ENCODE measurements at places on chromosomes 1 and 21. TPM values are rescaled to one million over a fixed set of nuclear protein-coding genes. Genes with fewer than 3 reads are reported as not detected.

Gene CD244
- 0.31 TPM for polyA plus RNA-seq

Gene PADI3
- polyA plus RNA-seq = 0.14 TPM

Gene ERICH3
- 0.50 TPM for polyA plus RNA-seq

Gene LIPI
- 0.36 TPM for polyA plus RNA-seq

DNA sequence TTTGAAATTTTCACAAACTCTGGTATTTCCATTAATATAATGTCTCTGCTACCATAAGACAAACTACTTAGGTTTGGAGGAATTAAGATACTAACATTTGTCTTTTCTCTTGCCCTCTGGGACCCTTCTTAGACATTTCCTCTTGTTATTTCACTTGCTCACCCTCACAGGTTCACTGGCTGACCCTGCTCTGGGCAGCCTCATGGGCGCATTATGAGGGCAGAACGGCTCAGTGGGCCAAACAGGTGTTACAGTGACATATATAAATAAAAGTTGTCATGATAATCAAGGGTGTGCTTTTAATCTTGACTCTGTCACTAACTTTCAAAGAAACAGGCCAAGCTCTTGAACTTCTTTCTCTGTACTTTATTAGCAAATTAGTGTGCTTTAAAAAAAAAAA is 46.5 kb downstream of the ZNHIT6 start:
- no peak for DNase-seq

GRCh38 chr1:36172983-36173382 is 17.0 kb downstream of the MAP7D1 start:
- no peak for DNase-seq

GRCh38 chr1:16614361-16615252 is 1.2 kb upstream of the NBPF1 start:
- no peak for DNase-seq

GRCh38 chr1:29679828-29680558 is 443.7 kb downstream of the PTPRU start:
- DNase-seq = no peak

DNA sequence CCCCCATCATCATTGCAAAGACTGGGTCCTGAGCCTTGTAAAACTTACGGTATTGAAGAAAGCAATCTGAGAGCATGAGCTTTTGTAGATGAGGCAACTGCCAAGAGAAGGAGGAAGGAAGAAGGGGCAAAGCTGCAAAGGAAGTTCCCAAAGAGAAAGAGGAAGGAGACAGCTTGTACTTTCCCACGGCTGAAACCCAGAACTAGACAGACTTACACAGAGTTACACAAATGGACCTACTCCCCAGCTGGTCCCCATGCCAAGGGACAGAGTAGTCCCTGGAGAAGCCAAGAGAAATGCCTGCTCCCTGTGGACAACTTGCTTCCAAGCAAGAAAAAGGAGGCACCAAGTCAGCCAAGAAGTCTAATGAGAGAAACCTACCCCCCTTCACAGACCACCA is 22.6 kb downstream of the SLC5A9 start:
- DNase-seq = no peak

- no peak for DNase-seq
Observed at GRCh38 chr21:45893740-45894449, 87.7 kb upstream of the COL6A1 start.

DNA sequence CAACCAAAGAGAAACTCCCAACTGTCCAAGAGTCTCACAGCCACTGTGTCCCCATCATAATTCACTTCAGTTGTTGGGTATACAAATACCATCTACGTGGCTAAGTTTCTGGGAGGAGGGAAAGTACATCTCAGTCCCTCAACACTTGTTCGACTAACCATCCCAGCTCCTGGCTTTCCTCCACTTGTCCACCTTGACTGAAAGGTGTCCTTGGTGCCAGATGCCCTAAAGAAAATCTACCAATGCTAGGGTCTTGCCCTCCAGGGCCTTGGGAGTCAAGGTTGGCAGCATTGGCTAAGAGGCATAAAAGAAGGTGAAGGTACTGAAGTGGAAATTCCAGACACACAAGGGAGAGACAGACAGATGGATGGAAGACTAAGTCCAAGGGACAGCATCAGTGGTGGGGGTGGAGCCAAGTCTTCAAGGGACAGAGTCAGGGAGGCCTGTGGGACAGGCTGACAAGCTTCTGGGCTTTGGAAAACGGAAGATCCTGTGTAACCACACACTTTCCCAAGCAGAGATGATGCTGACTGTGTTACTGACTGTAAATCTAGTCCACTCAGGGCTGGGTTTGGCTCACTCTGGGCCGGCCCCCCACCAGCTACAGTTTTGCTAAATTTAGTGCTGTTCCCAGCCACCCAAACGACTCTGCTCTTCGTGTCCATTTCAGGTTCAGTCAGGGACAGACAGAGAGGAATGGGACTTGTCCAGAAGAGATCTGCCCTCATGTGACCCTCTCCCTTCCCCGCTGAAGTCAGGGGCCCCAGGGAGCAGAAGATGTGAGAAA is 60.1 kb downstream of the CD34 start:
- no peak for DNase-seq

DNA sequence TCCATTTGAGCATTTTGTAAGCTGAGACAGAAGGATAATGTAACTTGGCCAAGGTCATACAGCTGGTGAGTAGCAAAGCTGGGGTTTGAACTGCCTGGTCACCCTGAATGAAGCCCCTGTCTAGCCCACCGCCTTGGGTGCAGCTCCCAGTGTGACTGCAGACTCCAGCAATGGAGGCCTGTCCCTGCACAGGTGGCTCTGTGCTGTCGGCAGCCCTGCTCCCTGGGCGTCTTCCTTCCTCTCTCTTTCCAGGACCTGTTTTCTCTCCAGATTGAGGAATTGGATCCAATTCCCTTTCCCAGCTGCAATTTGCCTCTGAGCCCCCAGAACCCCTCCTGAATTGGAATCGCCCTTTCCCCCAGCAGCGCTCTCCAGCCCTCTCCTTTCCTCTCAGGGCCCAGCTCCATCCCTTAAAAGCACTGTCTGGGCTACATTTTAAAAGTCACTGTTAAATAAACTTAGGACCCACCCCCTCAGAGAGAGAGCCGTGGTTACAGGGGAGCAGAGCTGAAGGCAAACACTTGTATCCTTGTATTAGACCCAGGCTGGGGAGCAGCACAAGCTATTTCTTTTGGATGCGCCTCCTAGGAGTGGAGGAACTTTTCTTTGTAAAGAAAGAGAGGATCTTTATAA is 161.4 kb upstream of the LMO4 start:
- DNase-seq = no peak

DNA sequence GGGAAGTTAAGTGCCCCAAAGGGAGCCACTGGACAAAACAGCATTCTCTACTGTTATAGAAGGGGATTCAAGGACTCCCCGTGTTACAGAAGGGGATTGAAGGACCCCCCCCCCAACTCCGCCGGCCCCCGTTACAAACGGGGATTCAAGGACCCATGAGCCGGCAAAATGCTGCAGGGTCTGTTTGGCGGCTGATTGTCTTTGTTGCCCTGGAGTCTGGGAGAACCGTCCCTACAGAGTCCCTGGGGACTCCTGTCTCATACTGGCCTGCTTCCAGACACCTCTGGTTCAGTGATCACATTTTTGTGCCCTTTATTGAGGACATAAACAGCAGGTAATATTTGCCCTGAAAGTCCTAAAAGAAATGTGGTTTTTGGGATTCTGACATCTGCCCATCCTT is 96.4 kb downstream of the SYF2 start:
- no peak for DNase-seq

DNA sequence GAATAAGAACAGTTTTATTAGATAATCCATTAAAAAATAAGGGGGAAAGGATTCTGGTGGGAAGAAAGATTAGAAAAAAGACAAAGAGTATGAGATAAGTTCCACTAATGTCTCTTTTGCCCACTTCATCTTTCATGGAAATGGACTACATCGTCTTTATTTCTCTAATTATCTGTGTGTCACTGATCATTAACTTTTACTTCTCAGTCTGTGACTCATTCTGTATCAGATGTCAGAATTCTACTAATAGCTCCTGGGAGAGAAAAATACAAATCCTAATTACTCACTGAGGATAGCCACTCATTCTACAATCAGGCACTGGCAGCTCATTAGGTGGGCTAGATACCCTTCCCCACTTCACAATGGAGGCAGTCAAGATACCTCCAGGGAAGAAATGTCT is 41.7 kb downstream of the ILDR2 start:
- no peak for DNase-seq

DNA sequence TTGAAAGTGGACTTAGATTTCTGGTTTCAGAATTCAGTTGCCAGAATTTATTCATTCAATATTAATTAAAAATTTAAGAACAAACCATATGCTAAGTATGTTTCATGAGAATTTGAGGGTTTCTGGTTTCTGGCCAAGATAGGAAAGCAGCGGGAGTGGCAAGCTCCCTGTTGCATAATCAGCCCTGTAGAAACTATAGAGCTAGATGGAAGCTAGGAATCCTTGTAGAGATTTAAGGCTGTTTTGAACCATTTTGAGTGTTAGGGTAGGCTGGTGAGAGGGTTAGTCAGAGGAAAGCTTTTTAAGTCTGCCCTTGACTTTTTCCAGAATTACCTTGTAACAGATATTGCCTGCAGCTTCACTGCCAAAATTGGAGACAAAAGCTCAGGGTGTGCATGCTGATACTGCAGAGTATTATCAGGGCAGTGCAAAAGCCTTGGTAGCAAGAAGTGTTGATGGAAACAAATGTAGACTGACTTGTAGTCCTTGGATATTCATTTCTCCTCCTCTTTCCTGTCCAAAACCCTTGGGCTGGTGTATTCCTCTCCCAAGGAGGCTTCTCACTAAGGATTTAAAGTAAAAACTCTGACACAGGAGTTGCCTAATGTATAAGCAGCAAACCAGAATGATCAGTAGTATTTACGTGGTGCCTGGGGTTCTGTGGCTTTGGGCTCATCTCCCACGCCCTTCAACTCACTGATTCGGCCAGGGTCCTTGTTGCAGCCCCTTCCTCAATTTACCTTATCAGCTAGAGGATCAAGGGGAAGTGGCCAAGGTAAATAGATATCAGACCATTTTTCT is 12.6 kb upstream of the GIPC2 start:
- DNase-seq = no peak

DNA sequence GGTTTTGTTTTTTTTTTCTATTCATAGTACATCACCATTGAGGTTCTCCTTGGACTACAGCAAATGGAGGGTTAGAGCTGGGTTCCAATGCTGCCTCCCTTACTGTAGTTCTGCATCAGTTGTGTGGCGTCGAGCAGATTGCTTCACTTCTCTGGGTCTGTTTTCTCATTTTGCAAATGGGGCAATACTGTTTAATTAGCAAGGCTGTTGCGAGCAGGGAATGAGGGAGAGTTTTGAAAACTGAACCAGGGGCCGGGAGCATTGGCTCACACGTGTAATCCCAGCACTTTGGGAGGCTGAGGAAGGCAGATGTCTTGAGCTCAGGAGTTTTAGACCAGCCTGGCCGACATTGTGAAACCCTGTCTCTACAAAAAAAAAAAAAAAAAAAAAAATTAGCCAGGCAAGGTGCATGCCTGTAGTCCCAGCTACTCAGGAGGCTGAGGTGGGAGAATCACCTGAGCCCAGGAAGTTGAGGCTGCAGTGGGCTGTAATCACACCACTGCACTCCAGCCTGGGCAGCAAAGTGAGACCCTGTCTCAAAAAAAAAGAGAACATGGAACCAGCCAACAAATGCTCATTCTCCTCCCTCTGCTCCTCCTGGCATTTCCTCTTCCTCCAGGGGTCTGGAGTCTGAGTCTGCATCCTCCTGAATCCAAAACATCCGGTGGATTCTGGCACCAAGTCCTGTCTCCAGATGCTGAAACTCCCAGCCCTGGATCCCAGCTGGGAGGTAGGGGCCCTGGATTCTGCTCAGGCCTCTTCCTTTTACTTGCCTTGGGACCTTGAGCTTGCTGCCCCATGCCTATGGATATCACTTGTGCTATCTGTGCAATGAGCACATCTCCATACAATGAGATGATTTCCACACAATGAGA is 3.7 kb upstream of the PLOD1 start:
- no peak for DNase-seq

DNA sequence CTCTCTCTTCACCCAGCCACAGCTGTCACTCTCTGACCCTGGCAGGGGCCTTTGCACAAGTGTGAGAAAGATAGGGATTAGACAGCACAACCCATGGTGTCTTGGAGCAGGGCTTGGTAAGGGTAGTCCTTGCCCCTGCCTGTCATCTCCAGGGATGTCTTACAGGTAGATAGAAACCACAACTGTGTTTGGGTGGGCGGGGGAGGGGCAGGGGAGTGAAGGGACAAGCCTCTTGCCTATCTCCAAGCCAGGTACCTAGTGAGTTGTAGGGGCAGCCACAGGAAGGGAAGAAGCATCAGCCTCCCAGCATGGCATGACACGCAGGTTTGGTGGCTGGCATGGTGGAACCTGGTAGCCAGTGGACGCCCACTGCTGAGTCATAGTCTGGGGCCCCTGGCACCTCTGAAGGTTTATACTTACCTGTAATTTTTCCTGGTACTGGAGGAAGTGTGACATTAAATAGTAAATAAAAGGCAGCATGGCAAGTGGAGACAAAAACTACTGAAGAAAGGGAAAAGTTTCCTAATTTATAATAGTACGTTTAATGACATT is 97.5 kb downstream of the CLEC20A start:
- DNase-seq = no peak

- DNase-seq = no peak
Observed at GRCh38 chr21:35408401-35408800, 359.3 kb upstream of the RUNX1 start.

Data from right renal pelvis (tissue), 4 donors.